ENCODE measurements at places on chromosomes 13 and 19. TPM values are rescaled to one million over a fixed set of nuclear protein-coding genes. Genes with fewer than 3 reads are reported as not detected.
A peak's percentile ranks its signal among the peaks of the same experiment; 100 is the strongest.

DNA sequence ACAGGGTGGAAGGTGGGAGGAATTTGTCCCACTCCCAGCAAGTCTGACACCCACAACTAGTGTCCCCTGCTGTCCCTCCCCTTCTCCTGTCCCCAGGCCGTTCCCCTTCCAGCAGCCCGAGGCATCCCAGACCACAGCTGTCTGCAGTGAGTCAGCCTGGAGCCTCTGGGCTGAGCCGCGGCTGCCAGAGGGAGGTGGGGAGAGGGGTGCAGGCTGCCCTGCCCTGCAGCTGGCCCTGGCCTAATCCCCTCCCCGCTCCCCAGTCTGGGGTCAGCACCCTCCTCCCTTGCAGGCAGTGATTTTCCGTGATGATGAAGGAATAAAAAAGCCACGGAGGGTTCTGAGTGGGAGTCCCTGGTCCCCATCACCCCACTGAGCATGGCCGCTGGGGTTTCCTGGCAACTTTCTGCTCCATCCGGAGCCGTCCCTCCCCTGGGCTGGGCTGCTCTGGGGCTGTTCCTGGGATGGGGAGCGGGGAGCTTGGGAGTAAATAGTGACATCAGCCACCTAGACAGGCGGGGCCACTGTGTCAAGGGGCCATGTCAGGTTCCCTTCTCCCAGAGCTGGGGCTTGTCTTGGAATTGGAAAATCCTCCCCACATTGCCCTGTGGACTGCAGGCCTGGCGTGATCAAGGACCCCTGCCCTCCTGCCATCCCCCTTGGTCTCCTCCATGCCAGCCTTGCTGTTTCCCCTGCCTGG lies 16.8 kb downstream of the SPC24 start:
- no peak overlapping the region for H3K4me3 ChIP-seq
- no peaks in the 10 kb centered on the region for H3K36me3 ChIP-seq
- H3K27ac ChIP-seq = peak overlapping the region; percentile 99
- H3K27me3 ChIP-seq = no peaks in the 10 kb centered on the region

C19orf73 gene
- not detected for total RNA-seq

GRCh38 chr13:110624766-110625756 lies 9.7 kb downstream of the NAXD start:
- H3K4me1 ChIP-seq = no peaks in the 10 kb centered on the region
- peaks cover 27% of the 10 kb centered on the region for H3K36me3 ChIP-seq
- H3K27me3 ChIP-seq = no peaks in the 10 kb centered on the region

DNA sequence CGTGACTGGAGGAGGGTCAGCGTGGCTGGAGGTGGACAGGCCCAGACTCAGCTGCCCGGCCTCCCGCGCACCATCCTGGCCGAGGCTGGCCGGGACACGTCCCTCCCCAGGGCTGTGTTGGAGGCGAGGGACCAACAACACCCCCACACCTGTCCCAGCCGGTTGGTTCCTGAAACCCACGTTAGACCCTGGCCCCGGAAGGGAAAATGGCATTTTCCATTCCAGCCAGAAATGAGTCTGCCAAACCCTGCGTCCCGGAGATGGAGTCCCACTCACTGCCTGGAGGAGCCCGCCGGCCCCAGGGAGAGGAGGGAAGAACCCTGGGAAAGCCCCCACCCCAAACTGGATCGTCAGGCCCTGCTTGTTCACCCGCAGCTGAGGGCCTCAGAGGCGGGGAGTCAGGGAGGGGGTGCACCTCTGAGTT lies 4.8 kb upstream of the WDR18 start:
- DNase-seq = no peak
- H3K27ac ChIP-seq = no peak overlapping the region
- H3K4me3 ChIP-seq = no peak overlapping the region
- no peaks in the 10 kb centered on the region for H3K27me3 ChIP-seq
- peaks cover 19% of the 10 kb centered on the region for H3K4me1 ChIP-seq

DNA sequence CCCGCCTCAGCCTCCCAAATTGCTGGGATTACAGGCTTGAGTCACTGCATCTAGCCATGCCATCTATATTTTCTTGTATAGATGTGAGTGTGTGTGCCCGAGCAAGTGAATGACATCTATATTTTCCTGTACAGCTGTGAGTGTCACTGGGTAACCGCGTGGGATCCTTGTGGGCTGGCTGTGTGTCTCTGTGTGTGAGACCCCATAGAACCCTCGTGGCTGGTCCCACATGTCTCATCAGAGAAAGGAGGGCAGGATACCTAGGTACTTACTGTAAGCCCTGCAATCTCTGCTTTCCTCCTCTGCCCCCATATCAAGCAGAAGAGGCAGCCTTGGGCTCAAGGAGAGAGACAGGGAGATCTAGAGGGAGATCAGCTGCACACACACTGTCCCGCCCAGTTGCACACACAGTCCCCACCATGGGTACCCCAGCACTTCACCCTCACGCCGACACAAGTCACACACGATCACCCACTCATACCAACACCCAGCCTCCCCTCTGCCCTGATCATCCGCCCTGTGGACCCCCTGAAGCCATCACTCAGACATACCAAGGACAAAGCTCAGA lies 655 bp downstream of the DENND1C start:
- no peaks in the 10 kb centered on the region for H3K36me3 ChIP-seq
- no peak for DNase-seq
- peaks cover 13% of the 10 kb centered on the region for H3K4me1 ChIP-seq
- no peak overlapping the region for H3K27ac ChIP-seq
- H3K27me3 ChIP-seq = peaks cover 13% of the 10 kb centered on the region
- peak overlapping the region; percentile 29 for H3K4me3 ChIP-seq
